Naive thymus-derived CD4-positive, alpha-beta T cell (primary cell): ENCODE measurements at places on chromosomes 6 and 20. TPM values are rescaled to one million over a fixed set of nuclear protein-coding genes. Genes with fewer than 3 reads are reported as not detected.

Gene HDGFL1
- total RNA-seq = not detected

Gene TMEM200A
- 1.4 TPM for total RNA-seq

Gene NCOA7
- 31.9 TPM for total RNA-seq

Gene GSTA4
- total RNA-seq = 3.3 and 3.8 TPM in 2 replicates

Gene DEFB124
- total RNA-seq = not detected

Gene MCHR2
- not detected for total RNA-seq

Gene DDR1
- 18.7 and 23.8 TPM in 2 replicates for total RNA-seq

Gene FAM184A
- 9.2 TPM for total RNA-seq

Gene MUC21
- total RNA-seq = not detected

Gene FAM83C
- total RNA-seq = not detected in 2 replicates

Gene HRH3
- total RNA-seq = not detected

DNA sequence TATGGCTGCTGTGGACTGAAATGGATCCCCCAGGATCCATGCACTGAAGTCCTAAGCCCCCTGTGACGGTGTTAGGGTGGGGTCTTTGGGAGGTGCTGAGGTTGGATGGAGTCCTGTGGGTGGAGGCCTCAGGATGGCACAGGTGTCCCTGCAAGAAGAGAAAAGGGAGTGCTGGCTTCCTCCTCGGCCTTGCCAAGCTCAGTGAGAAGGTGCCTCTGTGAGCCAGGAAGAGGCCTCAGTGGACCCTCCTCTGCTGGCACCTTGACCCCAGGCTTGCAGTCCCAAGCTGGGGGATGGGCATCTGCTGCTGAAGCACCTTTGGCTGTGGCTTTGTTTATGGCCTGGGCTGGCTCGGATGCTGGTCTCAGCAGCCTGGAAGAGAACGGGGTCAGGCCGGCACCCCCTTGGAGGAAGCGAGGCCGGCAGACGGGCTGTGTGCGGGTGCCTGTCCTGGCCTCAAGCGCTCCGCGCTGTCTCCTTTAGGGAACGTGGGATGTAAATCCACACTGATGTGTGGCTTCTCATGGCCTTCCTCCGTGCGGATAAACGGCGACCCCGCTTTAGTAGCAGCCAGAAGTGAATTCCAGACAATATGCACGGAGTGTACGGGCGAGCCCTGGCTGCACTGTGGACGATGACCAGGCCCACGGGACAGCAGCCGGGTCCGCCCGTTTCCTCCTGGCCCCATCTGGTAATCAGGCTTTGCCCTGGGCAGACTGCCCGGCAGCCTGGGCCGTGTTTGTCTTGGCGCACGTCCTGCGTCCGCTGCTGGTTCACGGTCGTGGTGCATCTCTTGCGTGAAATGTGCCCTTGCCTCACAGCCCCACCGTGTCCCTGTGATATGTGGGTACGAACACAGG lies 182.6 kb downstream of the ERMARD start:
- no peaks in the 10 kb centered on the region for H3K4me1 ChIP-seq
- H3K4me3 ChIP-seq = no peak overlapping the region
- DNase-seq = no peak
- H3K27ac ChIP-seq = no peak overlapping the region
- H3K27me3 ChIP-seq = no peaks in the 10 kb centered on the region

DNA sequence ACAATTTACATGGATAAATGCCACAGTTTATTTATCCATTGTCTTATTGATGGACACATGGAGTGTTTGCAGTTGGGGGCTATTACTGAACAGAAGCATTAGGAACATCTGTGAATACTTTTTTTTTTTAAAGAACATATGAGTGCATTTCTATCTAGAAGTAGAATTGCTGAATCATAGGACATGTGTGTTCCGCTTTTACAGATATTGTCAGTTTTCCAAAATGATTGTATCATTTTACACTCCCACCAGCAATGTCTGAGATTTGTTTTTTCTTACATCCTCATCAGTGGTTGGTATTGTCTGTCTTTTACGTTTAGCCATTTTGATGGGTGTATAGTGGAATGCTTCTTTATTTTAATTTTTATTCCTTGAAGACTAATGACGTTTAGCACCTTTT lies 42.0 kb upstream of the ASIP start:
- H3K27ac ChIP-seq = no peak overlapping the region
- H3K4me1 ChIP-seq = no peaks in the 10 kb centered on the region
- no peaks in the 10 kb centered on the region for H3K36me3 ChIP-seq
- H3K4me3 ChIP-seq = no peak overlapping the region
- H3K27me3 ChIP-seq = no peaks in the 10 kb centered on the region
- DNase-seq = no peak

DNA sequence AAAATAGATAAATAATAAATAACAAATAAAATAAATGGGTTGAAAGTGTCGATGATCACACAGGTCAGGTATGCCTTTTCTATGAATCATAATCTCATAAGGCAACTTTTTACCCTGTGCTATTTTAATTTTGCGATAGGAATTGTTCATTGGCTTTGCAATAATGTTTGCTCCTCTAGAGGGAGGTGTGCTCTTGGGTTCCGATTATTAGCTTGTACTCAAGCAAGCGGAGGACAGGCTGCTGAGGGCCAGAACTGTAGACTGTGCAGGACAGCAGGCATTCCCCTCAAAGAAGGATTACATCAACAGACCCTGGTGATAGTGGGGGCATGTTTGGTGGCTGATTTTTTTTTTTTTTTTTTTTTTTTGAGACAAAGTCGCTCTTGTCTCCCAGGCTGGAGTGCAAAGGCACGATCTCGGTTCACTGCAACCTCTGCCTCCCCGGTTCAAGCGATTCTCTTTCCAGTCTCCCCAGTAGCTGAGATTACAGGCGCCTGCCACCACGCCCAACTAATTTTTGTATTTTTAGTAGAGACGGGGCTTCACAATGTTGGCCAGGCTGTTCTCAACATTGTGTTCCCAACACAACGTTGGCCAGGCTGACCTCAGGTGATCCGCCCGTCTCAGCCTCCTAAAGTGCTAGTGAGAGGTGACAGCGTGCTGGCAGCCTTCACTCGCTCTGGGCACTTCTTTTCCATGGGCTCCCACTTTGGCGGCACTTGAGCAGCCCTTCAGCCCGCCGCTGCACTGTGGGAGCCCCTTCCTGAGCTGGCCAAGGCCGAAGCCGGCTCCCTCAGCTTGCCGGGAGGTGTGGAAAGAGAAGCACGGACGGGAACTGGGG lies 35.6 kb downstream of the RIOK1 start:
- no peak overlapping the region for H3K4me3 ChIP-seq
- no peak for DNase-seq
- no peaks in the 10 kb centered on the region for H3K36me3 ChIP-seq
- no peaks in the 10 kb centered on the region for H3K27me3 ChIP-seq

- H3K4me1 ChIP-seq = peaks cover 7% of the 10 kb centered on the region
- no peaks in the 10 kb centered on the region for H3K36me3 ChIP-seq
- no peak for DNase-seq
These were observed 13.1 kb downstream of the SDCBP2 start for GRCh38 chr20:1315804-1316203.

GRCh38 chr20:46027245-46027853 lies 1.7 kb upstream of the SLC12A5 start:
- peaks cover 14% of the 10 kb centered on the region for H3K27me3 ChIP-seq
- H3K4me1 ChIP-seq = peaks cover 4% of the 10 kb centered on the region
- no peak overlapping the region for H3K4me3 ChIP-seq
- no peak overlapping the region for H3K27ac ChIP-seq
- no peak for DNase-seq
